ENCODE measurements at places on chromosomes 2 and 18. TPM values are rescaled to one million over a fixed set of nuclear protein-coding genes. Genes with fewer than 3 reads are reported as not detected.

Gene ANKRD30B
- total RNA-seq, result not detected

Gene CFAP65
- not detected for total RNA-seq

Gene DNAJC5G
- not detected for total RNA-seq

Gene MSH6
- 270 TPM for total RNA-seq

- no peak for DNase-seq
These were observed 95.9 kb downstream of the CRIM1 start for GRCh38 chr2:36451512-36451911.

- DNase-seq, result no peak
These were observed 75.3 kb upstream of the TRIB2 start for GRCh38 chr2:12641441-12641840.

DNA sequence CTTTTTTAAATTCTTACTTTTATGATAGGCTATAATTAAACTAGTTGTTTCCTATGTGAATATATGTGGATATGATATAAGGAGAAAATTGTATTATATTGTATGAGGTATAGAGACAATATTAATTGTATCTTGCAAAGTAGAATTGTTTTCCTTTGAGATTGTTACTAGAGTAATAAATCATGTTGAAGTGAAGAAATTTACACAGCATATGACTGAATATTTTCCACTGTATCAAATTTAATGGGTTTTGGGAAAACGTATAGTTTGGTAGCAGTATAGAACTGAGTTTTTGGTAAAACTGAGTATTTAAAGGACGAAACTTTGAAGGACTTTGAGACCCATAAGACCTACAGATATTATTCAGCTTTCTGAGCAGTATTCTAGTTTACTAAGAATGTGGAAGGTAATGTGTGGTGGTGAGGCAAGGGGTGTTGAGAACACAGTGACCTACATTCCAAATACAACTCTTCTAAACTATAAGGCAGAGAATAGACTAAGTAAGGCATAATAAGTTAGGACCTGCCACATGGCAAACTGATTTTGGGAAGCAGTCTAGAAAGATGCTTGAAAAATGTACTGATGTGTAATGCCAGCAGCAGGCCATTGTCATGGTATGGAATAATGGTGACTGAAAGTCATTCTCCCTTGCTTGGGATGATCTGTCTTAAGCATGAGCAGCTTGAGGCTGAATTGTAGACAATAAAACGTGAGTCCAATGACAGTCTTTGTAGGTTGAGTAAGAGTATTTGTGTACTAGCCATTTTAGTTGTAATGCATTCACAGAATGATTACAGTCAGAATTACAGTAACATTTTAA is 29.6 kb downstream of the PKP4 start:
- DNase-seq, result no peak

DNA sequence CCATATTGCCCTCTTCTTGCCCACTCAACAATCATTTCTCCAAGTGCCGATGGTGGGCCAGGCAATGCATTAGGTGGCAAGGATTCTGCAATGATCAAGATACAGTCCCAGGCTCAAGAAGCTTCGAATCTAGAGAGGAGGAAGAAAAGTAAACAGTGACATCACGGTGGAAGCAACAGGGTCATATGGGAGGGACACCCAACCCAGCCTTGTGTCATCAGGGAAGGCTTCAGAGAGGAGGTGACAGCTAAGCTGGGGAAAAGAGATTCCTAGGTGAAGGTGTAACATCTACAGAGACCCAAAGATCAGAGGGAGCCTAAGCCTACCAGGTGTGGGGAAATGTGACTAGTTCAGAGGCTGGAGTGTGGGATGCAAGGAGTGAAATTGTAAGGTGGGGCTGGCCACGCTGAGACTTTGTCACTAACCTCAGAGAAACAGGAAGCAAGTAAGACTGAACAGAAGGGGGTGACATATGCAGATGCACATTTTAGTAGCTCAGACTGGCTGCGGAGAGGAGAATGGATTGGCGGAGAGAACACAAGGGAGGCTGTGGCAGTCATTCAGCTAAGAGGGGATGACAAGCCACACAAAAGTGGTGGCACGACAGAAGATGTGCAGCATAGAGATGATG is 104.9 kb downstream of the ANKRD44 start:
- DNase-seq, result no peak

DNA sequence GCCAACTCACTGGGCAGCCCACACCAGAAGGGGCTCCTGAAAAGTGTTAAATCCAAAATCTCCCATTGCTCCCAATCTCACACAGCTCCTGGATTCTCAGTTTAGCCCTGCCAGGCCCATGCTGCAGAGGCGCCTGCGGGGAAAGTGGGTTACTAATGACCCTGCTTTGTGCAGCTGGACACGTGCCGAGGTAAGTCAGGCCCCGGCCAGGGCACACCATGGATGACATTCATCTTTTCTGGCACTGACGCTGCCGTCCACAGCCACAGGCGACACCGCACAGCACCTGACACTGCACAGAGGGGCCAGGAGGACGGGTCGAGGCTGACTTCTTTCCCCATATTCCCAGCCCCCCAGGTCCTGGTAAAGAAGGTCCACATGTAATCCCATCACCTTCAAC is 193.5 kb downstream of the EIPR1 start:
- no peak for DNase-seq

GRCh38 chr2:223262946-223263345 is 211.0 kb downstream of the KCNE4 start:
- no peak for DNase-seq

DNA sequence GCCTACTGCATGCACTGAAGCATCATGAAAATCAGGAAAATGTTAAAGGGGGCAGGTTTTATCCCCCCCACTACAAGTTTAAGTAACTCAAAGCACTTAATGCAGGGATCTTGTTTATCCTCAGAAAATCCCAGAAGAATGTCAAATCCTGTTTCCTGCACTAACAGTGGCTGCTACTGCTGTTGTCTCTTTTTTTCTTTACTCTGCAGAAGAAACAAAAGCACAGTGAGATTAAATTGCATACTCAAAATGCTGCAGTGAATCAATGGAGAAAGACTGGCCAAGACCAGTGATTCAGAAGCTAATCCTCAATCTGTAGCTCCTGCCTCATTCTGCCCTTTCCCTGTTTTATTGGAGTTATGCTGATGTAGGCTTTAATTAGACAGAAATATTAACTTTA is 332.3 kb upstream of the FIGN start:
- no peak for DNase-seq

- no peak for DNase-seq
These were observed 353.3 kb upstream of the LRP1B start for GRCh38 chr2:142484111-142484510.

- no peak for DNase-seq
These were observed 64.6 kb downstream of the NEB start for GRCh38 chr2:151669585-151670081.

- DNase-seq, result no peak
These were observed 28.0 kb downstream of the MAL start for GRCh38 chr2:95053543-95053942.

Gene RTP5
- not detected for total RNA-seq

Gene ITM2C
- 18.1 TPM for total RNA-seq

DNA sequence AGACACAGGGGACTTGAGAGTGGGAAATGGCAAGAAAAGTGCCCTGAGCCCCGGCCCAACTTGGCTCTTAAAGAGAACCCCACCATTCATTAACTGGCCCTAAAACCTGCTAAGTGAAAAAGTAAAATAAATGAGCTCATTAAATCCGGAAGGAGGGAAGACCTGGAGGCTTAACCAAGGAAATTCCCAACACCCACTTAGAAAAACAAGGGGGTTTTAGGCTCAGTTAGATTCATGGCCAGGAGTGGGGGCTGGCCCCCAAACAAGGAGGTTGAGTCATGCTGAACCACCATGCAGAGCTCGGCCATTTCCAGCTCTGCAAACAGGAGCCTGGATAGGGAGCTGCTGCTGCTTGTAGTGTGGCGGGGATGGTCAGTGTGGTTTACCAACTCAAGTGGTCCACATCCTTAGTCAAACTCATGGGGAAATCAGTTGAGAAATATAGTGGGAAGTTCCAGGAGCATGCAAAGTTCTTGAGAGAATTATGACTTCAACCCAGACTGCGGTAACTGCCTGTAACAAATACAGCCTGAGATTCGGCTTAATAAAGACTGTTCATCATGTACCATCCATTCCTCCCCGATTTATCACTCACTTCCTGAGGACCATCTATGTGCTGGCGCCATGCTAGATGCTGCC is 39.7 kb upstream of the MRPL19 start:
- no peak for DNase-seq

Gene DAW1
- 0.08 TPM for total RNA-seq

DNA sequence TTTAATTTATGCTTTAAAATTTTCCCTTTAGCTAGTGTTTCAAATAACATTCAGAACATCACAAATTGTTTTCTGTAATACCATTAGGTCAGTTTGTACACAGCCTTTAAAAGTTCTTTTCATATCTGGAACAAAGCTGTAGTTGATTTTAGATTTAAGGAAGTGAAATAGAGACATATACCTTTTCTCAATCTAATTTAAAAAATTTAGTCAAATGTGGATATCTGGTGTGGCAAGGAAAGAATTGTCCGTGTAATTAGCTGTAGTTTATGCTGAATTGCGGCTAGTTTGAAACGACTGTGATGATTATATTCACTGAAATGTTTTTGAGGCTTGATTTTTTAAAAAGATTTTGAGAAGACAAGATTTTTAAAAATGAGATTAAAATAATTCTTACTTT is 59.9 kb downstream of the EML6 start:
- DNase-seq, result no peak

- no peak for DNase-seq
These were observed 113.7 kb downstream of the OSR1 start for GRCh38 chr2:19244460-19245363.

DNA sequence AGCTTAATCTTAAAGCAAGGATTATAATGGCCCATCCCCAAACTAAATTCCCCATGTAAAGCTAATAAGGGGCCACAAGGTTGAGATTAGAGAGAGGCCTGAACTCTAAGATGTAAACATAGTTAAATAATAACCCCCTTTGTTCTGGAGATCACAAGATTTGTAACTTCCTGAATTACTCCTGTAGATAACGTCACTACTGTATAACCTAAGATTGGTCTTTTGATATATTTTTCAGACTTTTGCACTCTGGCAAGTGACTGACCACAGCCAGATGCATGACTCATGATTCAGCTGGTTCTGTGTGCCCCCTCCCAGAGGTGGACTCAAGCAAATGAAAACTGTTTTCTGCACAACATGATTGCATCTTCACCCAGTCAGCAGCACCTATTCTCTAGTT is 686.0 kb upstream of the DDX18 start:
- DNase-seq, result peak; percentile 2

DNA sequence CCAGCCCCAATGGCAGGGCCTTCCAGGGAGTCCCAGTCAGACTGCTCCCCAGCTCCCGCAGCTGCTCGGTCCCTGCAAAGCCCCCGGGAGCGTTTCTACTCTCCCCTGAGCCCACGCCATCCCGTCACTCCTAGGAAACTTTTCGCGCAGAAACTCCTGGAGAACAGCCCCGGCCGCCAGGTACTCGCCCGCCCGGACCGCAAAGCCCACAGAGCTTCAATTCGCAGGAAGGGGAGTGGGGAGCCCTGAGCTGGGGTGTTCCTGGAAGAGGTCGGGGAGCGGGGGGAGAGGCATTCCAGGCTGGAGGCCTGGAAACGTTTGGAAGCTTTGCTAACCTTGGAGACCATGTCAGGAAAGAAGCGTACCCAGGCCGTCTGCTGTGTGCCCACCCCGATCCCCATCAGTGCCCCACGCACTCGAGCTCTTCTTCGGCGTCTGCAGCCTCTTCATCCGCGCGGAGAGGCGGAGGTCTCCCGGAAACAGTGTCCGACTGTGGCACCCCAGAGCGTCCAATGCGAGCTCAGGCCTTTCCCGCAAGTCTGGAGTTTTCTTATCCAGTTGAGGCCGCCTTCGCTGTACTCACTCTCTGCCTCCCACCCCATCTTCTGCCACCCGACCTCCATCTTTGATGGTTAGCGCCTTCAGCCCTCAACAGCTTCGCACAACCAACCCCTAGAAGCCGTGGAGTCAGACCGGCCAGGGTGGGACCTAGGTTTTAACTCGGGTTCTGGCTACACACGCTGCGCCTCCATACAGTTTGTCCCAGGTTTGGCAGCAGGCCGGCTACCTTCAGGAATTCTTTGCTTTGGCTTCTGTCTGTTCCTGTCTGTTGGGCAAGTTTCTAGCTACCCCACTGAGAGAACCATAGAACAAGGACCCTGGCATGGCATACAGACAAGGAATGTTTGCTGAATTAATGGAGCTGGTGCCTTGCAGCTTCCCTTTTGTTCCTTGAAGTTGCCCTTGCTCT is 3.7 kb downstream of the PCGF1 start:
- no peak for DNase-seq

DNA sequence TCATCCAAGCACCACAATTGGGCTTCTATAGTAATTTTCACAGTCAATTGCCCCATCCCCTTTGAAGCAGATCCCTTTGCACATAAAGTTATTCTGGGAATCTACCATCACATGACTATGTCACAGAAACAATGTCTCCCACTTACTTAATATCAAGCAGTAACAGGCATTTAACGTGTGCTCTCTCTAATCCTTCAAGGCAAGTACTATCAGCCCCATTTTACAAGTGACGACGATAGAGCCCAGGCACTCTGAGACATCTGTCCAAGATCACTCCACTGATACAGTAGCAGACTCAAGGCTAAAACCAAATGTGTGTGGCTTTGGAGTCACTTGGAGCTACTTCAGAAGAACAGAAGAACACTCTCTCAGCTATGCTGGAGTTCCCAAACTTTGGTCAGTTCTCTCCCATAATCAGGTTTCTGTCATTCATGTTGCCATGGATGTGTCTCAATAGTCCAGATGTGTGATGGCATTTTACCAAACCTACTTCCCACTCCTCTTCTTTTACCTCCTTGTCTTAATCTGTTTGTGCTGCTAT is 39.7 kb downstream of the PID1 start:
- no peak for DNase-seq

DNA sequence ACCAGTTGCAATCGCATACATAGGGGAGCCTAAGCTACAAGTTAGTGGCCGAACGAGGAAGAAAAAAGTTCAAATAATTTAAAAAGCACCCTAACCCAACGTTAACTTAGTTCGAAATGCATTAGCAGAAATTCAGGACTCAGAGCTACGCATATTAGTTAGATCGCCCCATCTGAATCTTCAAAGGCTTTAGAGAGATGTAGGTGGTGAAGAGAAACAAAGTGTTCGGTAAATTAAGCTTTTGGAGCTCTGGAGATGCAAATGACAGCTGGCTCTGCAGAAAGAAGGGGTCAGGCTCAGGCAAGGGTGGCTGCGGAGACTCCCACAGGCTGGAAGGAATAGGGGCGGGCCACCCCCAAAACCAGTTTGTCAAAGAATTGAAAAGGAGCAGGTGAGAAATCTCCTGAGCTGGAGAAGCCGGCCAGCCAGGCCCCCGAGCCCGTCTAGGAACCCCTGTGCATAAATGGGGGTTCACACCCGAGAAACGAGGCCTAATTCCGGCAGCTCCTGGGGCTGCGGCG is 621 bp downstream of the TXNL1 start:
- DNase-seq, result no peak

- DNase-seq, result no peak
These were observed 195.2 kb downstream of the FBXO15 start for GRCh38 chr18:73952296-73952946.

- no peak for DNase-seq
These were observed 57.3 kb upstream of the TANK start for GRCh38 chr2:161102770-161103450.

DNA sequence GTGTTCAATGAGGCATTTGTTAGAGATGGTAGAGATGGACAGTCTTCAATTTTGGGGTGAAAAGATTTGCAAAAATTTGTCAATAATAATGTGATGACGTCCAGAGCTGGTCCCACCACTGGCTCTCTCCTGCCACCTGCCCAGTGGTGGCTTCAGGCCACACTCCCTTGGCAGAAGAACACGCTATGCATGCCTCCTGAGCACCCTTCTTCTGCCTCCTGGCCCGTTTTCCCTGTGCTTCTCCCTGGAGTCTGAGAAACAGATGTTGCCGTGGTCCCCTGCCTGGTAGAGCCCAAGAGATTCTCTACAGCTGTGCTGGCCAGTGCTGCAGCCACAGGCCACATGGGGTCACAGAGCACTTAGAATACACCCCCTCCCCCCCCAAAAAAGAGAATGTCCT is 33.6 kb downstream of the INPP5D start:
- no peak for DNase-seq
